ENCODE measurements at places on chromosomes 5 and 9.

- no peak for DNase-seq
Observed at GRCh38 chr5:67093279-67093678, 103.3 kb downstream of the CD180 start.

- DNase-seq: no peak
Observed at GRCh38 chr5:91070761-91071550, 312.2 kb downstream of the ARRDC3 start.

- peak; percentile 7 for DNase-seq
Observed at GRCh38 chr5:11494340-11494739, 409.9 kb downstream of the CTNND2 start.

- no peak for DNase-seq
Observed at GRCh38 chr9:117304549-117304948, 110.3 kb downstream of the ASTN2 start.

DNA sequence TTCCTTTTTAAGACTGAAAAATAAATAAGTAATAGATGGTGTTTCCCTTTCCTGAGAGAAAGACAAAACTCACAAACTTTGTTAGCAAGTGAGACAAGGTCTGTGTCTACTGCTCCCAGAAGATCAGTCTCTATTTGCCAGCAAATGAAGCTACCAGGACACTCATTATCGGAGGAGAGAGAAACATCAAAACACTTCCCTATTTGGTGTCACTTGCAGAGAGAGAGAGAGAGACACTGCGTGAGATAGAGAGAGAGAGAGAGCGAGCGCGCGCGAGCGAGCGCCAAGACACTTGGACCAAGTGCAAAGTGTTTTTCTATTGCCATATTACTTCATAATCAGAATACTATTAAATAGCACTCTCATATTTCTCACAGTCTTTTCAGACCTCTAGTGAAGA, 142.7 kb downstream of the KCNN2 start:
- DNase-seq: no peak

DNA sequence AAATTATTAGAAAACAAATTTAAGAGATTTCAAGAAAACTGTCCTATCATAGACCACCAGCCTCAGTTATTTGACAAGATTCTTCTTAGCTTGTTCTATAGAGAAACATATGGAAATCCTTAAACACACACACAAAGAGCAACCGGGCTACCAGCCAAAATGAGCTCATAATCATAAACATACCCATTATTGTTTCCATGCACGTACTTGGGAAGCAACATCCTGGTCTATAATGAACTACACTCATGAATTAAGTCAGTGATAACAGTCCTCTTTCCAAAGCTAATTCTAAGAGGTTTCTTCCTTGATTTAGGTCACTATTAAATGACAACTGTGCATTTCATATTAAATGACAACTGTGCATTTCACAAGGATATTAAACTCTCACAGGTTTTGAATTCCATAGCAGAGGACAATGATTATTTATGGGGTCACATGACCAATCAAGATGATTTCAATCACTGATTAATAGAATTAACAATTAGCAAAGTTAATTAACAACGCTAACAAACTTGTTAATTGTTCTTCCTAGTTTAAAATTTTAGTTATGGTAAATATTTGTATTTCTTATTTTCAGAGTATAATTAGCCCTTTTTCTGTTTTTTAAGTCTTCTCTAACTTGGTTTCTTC, 77.0 kb downstream of the OXCT1 start:
- DNase-seq: no peak

- DNase-seq: peak; percentile 38
Observed at GRCh38 chr9:123642291-123643278, 286.6 kb downstream of the CRB2 start.

- peak; percentile 56 for DNase-seq
Observed at GRCh38 chr9:69549310-69550202, 122.6 kb downstream of the APBA1 start.

DNA sequence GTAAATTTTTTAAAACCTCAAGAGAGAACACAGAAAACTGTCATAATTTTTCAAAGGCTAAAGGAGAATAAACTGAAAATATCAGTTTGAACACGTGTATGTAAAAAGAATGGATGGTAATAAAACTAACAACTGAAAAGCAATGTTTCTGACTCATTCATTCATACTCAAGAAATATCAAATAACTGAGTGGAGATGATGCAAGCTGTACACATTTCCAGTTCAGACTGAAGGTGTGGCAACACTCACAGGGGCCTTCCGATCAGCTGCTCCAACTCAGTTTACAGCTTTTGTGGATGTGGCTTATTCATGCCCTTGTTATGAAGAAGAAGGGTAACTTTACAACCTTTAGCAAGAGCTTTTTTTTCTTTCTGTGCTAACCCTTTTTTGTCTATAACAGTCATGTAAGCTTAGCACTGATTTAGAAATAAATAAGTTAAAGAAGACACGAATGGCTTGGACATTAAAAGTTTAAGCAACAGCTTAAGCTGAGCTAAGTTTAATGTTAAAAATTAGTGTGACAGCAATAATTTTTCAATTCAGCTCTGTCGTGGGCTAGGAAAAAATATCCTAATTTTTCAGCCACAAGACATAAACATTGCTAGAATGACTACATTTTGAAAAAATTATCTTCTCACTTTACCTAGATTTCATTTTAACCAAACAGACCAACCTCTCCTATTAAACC, 453.5 kb downstream of the RAB3C start:
- no peak for DNase-seq

- no peak for DNase-seq
Observed at GRCh38 chr9:134852906-134853654, 27.5 kb upstream of the FCN2 start.

- DNase-seq: no peak
Observed at GRCh38 chr5:126686451-126687126, 85.8 kb downstream of the PHAX start.

- no peak for DNase-seq
Observed at GRCh38 chr5:856531-857425, 6.0 kb upstream of the ZDHHC11 start.

DNA sequence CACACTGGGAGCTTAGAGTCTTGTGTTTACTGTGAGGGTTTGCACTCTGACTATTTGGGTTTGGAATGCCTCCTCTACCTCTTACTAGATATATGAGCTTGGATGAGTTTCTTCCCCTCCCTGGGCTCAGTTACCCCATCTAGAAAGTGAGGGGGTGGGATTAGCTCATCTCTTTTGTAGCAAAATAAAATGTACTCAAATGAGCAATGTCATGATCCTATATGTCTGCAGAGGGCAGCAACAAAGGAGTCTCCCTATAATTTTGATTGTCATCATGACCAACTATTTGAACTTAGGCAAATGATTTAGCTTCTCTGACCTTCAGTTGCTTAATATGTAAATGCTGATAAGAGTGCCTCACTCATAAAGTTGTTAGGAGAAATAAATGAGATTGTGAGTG, 109.0 kb downstream of the DPYSL3 start:
- DNase-seq: no peak

DNA sequence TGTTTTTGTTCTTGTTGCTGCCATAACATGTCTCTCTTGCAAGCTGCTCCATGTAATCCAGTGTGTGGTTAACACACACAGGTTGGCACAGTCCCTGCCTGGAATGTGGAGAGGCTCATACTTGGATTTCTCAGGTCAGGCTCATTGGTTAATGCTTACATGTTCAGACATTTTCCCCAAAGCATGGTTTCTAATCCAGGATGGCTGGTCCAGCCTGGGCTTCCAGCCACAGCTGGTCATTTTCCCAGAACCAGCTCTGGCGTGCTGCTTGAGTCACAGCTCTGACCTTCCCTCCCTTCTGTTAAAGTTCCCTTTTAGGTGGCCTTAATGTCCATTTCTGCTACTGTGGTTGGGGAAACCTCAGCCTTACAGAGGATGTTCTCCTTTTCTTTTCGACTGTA, 294.3 kb downstream of the TAF11L14 start:
- no peak for DNase-seq

- DNase-seq: no peak
Observed at GRCh38 chr5:139131465-139131864, 66.7 kb downstream of the SIL1 start.

DNA sequence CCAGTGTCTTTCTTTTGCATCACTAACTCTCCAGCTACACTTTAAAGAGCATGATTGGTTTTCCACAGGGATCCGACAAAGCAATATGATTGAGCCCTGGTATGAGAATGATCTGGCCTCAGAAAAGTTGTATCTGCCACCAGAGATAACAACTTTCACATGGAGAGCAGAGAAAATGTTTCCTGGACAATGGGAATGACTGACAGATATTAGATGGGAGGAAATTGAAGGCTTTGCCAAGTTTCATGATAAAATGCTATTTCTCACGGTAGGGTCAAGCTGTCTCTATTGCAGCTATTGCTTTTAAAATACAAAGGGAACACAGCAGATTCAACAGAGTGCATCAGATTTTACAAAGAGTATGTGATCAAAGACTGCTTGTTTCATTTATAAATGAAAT, 56.4 kb upstream of the GLIS3 start:
- DNase-seq: no peak
